ENCODE measurements at places on chromosomes 3 and 15. TPM values are rescaled to one million over a fixed set of nuclear protein-coding genes. Genes with fewer than 3 reads are reported as not detected.
A peak's percentile ranks its signal among the peaks of the same experiment; 100 is the strongest.

DNA sequence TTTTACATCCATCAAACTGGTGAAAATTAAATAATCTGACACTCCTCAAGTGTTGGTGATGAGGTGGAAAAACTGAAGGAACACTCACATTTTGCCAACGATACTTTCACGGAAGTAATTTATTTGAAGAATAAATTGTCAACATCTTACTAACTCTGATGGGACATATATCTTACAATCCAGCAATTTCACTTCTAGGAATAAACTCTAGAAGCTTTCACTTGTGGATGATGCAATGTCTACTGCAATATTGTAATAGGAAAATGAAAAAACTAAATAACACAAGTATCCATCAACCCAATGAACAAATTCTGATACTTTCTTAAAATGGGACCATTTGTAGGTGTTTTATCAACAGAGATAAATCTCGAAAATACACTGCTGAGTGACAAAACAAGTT lies 16.2 kb upstream of the LIPC start:
- no peaks in the 10 kb centered on the region for H3K4me1 ChIP-seq
- H3K36me3 ChIP-seq: no peaks in the 10 kb centered on the region
- H3K4me3 ChIP-seq: no peak overlapping the region
- DNase-seq: no peak
- H3K27me3 ChIP-seq: no peaks in the 10 kb centered on the region
- no peak overlapping the region for H3K27ac ChIP-seq

DNA sequence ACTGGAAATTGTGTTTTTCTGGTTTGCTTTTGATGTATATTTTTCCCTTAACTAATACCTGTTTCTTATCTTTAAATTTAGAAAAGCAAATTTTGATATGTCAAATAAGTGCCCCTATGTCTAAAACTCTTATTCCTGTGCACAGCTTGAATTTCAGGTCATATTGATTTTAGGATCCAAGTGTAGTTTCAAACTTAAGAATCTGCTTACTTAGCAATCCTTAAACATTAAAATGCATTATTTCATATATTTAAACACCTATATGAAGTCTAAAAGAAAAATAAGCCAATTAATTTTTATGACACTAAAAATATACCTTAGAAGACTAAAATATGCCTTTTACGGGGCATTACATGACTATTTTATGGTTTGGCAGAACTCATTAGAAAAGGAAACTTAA lies 59.2 kb downstream of the NECTIN3 start:
- H3K4me1 ChIP-seq: no peaks in the 10 kb centered on the region
- H3K4me3 ChIP-seq: no peak overlapping the region
- H3K27ac ChIP-seq: no peak overlapping the region
- no peak for DNase-seq

DNA sequence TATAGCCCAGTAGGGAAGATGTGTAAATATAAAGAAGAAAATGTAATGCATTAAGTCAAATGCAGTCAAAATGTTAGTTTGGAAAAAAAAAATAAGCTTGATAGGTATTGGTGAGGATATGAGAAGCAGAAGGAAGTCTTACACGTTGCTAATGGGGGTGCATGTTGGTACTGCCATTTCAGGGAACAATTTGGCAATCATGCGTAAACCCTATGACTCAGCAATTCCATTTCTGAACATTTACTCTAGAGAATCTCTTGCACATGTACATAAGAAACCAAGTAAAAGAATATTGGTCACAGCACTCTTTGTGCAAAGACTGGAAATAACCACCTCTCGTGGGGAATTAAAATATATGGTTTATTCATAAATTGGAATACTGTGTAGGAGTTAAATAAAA lies 35.5 kb upstream of the TIMP4 start:
- H3K4me3 ChIP-seq: no peak overlapping the region
- H3K36me3 ChIP-seq: no peaks in the 10 kb centered on the region
- DNase-seq: no peak
- H3K27me3 ChIP-seq: no peaks in the 10 kb centered on the region
- peaks cover 22% of the 10 kb centered on the region for H3K4me1 ChIP-seq

MUC13 gene
- 0.30 TPM for total RNA-seq

TICRR gene
- 1.0 TPM for total RNA-seq

DHFR2 gene
- 2.9 TPM for total RNA-seq

DNA sequence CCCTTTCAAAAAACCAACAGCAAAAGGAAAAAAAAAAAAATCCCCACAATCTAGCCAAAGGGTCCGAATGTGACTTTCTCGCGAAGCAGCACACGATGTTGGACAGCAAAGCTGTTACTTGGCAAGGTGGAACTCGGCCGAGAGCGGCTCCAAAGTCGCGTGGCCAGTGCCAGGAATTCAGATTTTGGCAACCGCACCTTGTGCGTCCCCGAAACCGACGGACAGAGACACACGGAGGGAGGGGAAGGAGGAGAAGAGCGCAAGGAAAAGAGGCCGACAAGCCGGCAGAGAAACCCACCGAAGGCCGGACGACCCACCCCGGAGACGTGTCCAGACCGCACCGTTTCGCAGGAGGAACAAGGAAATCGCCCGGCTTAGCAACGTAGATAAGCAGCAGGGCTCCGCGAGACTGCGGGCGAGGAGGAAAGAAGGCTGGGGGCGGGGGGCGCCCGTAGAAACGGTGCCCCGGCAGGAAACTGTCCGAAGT lies 517.3 kb downstream of the MECOM start:
- peaks cover 33% of the 10 kb centered on the region for H3K4me1 ChIP-seq
- peak; percentile 53 for DNase-seq
- H3K4me3 ChIP-seq: peak overlapping the region; percentile 49
- H3K27ac ChIP-seq: peak overlapping the region; percentile 93

ACKR4 gene
- 8.5 TPM for total RNA-seq

DNA sequence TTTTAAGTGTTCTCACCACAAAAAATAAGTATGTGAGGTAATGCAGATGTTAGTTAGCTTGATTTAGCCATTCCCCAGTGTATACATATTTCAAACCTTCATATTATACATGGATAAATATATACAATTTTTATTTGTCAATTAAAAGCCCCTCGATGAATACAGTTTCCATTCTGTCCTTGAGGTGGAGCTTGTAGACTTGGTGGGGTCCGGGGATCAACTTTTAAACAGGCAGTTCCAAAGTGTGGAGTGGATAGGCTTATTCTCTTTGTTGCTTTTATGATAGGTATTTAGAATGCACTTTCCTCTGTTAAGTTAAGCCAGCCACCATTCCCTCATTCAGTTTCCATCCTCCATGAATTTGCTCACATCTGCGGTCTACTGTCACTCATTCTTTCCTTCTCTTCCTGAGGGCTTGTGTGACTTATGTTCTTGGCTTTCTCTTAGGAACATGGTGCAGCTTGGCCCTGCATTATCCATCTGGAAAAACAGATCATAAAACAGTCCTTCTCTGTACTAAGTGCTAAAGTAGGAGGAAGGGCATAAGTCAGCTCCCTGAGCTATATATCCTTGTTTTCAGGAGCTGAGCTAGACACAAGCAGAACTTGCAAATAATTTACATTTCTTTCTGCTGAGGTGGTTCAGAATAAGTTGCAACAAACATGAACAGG lies 149.1 kb downstream of the NFKBIZ start:
- H3K27me3 ChIP-seq: no peaks in the 10 kb centered on the region
- no peak overlapping the region for H3K27ac ChIP-seq
- no peak overlapping the region for H3K4me3 ChIP-seq
- no peaks in the 10 kb centered on the region for H3K36me3 ChIP-seq

GRCh38 chr3:190498293-190498692 lies 15.6 kb upstream of the IL1RAP start:
- no peak overlapping the region for H3K4me3 ChIP-seq
- no peaks in the 10 kb centered on the region for H3K36me3 ChIP-seq
- no peaks in the 10 kb centered on the region for H3K4me1 ChIP-seq
- H3K27ac ChIP-seq: no peak overlapping the region
- no peaks in the 10 kb centered on the region for H3K27me3 ChIP-seq

DNA sequence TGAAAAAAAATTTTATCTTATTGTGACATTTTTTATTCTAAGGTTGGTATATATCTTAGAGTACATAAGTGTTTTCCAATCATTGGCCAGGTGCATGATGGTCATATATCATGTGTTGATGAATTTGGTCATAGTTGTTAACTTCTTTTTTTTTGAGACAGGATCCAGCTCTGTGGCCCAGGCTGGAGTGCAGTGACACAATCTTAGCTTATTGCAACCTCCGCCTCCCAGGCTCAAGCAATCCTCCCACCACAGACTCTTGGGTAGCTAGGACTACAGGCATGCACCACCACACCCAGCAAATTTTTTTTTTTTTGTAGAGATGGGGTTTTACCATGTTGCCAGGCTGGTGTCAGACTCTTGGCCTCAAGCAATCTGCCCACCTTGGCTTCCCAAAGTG lies 44.0 kb downstream of the PCCB start:
- no peak for DNase-seq
- H3K36me3 ChIP-seq: peaks cover 34% of the 10 kb centered on the region
- H3K4me1 ChIP-seq: no peaks in the 10 kb centered on the region
- no peak overlapping the region for H3K4me3 ChIP-seq

ALDH1A3 gene
- total RNA-seq: 13.2 TPM

SLC15A2 gene
- 51.4 TPM for total RNA-seq

- H3K27me3 ChIP-seq: no peaks in the 10 kb centered on the region
- peaks cover 6% of the 10 kb centered on the region for H3K4me1 ChIP-seq
- no peaks in the 10 kb centered on the region for H3K36me3 ChIP-seq
- H3K4me3 ChIP-seq: no peak overlapping the region
- H3K27ac ChIP-seq: no peak overlapping the region
- DNase-seq: no peak
These were observed 130.4 kb upstream of the PLXNA1 start for GRCh38 chr3:126852511-126852910.

GRCh38 chr3:39104961-39105686 lies 2.3 kb downstream of the GORASP1 start:
- H3K27me3 ChIP-seq: no peaks in the 10 kb centered on the region
- H3K27ac ChIP-seq: peak overlapping the region; percentile 93
- no peak overlapping the region for H3K4me3 ChIP-seq
- DNase-seq: no peak

OSTN gene
- total RNA-seq: not detected

- H3K27ac ChIP-seq: no peak overlapping the region
- no peaks in the 10 kb centered on the region for H3K27me3 ChIP-seq
- DNase-seq: no peak
- no peaks in the 10 kb centered on the region for H3K36me3 ChIP-seq
These were observed 68.4 kb downstream of the BFSP2 start for GRCh38 chr3:133468251-133468721.

DNA sequence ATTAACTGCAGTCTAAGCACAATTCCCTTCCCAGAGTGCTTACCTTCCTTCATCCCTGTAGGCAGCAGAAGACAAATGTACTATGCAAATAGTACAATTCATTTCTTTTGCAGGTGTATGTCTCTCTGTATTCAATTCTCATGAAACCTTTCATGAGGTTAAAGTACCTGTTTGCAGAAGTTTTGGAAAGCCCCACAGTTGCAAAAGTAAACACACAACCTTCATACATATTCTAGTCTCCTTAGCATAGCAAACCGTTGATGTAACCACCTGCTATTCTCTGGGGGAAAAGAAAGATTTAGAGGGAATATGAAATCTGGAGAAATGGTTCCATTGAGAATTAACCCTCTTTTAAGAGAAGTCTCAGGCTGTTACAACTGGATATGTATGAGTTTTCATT lies 200.3 kb upstream of the SUCLG2 start:
- H3K27me3 ChIP-seq: no peaks in the 10 kb centered on the region
- H3K27ac ChIP-seq: no peak overlapping the region
- H3K4me3 ChIP-seq: no peak overlapping the region

CEP97 gene
- 8.1 TPM for total RNA-seq

DNA sequence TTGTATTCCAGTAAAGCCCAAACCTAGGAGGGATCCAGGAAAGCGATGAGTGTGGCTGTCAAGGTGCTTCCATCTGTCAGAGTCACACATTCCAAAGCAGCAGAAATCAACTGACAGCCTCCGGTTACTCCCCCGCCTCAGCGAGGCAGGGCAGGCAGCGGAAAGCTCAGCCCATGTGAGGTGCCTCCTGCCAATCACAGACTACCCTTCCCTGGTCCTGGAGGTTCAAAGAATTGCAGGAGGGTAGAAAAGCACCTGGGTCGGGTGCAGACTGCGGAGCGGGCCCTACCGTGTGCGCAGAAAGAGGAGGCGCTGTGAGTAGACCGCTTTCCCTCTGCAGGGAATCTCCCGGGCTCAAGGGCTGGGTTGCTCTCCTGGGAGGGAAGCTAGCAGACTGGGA lies at the start of gene UPK1B:
UPK1B (plus strand) TSS at position 274 of the 400 bp plus-strand sequence. CDS start 13,144 bp downstream, outside the sequence.
- no peaks in the 10 kb centered on the region for H3K4me1 ChIP-seq
- H3K27me3 ChIP-seq: no peaks in the 10 kb centered on the region
- H3K36me3 ChIP-seq: no peaks in the 10 kb centered on the region

GRCh38 chr15:64580696-64581407 lies 120.5 kb downstream of the ZNF609 start:
- DNase-seq: no peak
- H3K4me1 ChIP-seq: peaks cover 5% of the 10 kb centered on the region
- no peak overlapping the region for H3K27ac ChIP-seq
- H3K27me3 ChIP-seq: no peaks in the 10 kb centered on the region

DNA sequence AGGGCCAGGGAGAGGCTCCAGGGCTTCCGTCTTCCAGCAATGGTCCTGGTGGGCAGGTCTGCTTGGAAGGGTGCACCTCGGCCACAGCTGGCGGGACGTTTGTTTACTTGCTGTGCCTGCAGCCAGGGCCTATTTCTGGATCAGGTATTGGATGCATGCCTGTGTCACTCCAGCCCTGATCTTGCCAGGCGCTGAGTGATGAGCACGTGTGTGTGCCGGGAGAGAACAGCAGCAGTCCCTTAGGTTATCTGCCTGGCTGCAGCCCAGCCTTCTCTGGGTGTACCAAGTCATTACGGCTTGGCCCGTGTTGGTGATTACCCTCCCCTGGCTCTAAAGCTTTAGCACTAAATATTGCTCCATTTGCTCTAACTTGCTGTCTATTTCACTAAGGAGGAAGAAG lies 14.9 kb downstream of the CCDC32 start:
- no peaks in the 10 kb centered on the region for H3K4me1 ChIP-seq
- H3K36me3 ChIP-seq: peaks cover 48% of the 10 kb centered on the region
- no peak overlapping the region for H3K27ac ChIP-seq
- no peaks in the 10 kb centered on the region for H3K27me3 ChIP-seq

DNA sequence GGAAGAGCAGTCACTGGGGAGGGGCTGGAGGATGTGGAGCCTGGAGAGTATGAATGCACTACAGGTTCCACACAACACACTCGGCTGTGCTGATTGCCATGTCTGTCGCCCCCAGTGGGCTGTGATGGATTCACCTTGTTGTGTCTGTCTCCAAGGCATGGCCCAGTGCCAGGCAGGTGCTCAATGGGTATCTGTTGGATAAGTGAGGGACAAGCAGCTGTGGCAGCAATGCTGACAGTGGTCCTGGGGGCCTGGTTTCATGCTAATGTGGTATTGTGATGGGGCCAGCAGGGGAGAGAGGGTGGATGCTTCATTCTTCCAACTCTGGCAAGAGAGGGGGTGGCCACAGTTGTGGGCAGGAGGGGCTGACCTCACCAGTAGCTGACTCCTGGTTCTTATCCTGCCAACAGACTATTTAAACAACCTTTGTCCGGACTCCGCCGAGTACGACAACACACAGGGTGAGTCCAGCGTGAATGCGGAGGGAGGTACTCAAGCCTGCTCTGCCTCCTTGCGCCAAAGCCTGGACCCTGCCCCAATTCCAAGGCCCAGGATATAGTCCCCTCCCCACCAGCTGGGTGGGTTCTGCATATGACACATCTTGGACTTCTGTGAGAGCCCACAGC lies 47.3 kb upstream of the NR2C2 start:
- DNase-seq: no peak
- H3K27me3 ChIP-seq: no peaks in the 10 kb centered on the region
- H3K4me1 ChIP-seq: no peaks in the 10 kb centered on the region
- H3K4me3 ChIP-seq: no peak overlapping the region
- H3K36me3 ChIP-seq: peaks cover 47% of the 10 kb centered on the region
- H3K27ac ChIP-seq: no peak overlapping the region

TF gene
- total RNA-seq: 15.5 TPM

MST1R gene
- total RNA-seq: 24.5 TPM

IL17RE gene
- total RNA-seq: 33.4 TPM

- H3K27ac ChIP-seq: no peak overlapping the region
- no peak for DNase-seq
- H3K27me3 ChIP-seq: no peaks in the 10 kb centered on the region
- H3K4me3 ChIP-seq: no peak overlapping the region
- H3K36me3 ChIP-seq: peaks cover 60% of the 10 kb centered on the region
These were observed 4.7 kb downstream of the RRP9 start for GRCh38 chr3:51937014-51937413.

Measured in upper lobe of left lung (tissue), 6 donors.